Left lobe of liver (tissue), 2 donors: ENCODE measurements at places on chromosomes 7 and 10. TPM values are rescaled to one million over a fixed set of nuclear protein-coding genes. Genes with fewer than 3 reads are reported as not detected.

IQCE gene
- 5.7 TPM for total RNA-seq

DNA sequence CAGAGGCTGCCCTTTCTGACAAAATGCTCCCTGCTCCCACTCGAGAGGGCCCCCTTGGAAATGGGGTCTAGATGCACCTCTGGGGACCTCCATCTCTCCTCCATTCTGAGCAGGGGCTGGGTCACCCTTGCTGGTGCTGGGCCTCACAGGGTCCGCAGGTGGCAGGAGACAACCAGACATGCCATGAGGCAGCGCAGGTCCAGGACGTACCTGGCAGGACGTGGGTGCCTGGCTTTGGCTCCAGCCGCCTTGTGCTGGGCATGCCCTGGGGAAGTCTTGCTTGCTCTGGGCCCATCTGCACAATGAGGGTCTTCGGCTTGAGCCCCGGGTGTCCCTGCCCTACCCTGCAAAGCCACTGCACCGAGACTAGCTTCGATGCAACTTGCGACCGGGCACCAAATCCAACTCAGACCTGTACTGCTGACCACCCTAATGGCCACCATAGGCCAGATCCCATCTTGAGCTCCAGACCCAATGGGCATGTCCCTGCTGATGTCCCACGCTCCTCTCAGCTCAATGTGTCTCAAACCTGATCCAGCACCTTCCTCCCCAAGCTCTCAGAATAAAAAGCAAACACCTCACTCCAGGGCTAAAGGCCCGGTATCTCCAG lies 107.0 kb downstream of the FAM53B start:
- no peak for DNase-seq

GRCh38 chr10:26829810-26830515 lies 30.8 kb downstream of the ABI1 start:
- DNase-seq: no peak

GIMAP2 gene
- total RNA-seq: 5.3 TPM

POM121C gene
- 18.2 TPM for total RNA-seq

GRCh38 chr7:7369134-7369533 lies 166.5 kb downstream of the COL28A1 start:
- DNase-seq: no peak

STAG3 gene
- total RNA-seq: 3.1 TPM

TFAM gene
- total RNA-seq: 17.2 TPM

DNA sequence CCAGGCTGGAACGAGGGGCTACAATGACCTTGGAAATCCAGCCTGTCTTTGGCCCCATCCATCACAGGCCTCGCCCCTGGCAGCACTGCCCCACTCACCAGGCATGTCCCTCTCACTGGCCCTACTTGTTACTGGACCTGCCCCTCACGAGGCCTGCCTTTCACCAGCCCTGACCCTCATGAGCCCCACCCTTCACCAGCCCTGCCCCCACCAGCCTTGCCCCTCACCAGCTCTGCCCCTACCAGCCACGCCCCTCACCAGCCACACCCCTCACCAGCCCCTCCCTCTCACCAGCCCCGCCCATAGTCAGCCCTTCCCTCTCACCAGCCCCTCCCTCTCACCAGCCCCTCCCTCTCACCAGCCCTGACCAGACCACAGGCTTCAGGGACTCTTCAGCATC lies 57.8 kb downstream of the COL26A1 start:
- DNase-seq: no peak

DNA sequence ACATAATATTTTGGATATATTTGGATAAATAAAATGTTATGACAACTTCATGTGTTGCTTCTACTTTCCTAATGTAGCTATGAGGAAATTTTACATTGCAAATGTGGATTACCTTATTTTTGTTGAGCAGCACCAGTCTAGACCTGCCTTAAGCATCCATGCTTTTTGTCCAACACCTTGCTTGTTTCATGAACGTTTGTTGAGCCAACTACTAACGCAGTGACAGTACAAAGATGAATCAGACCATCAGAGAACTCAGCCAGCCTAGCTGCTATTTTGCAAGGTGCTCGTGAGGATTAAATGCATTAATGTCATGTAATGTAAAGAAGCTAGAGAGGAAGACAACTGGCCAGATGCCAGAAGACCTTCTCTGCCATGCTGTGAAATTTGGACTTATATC lies 1.1 kb upstream of the ZC3HAV1L start:
- no peak for DNase-seq

DNA sequence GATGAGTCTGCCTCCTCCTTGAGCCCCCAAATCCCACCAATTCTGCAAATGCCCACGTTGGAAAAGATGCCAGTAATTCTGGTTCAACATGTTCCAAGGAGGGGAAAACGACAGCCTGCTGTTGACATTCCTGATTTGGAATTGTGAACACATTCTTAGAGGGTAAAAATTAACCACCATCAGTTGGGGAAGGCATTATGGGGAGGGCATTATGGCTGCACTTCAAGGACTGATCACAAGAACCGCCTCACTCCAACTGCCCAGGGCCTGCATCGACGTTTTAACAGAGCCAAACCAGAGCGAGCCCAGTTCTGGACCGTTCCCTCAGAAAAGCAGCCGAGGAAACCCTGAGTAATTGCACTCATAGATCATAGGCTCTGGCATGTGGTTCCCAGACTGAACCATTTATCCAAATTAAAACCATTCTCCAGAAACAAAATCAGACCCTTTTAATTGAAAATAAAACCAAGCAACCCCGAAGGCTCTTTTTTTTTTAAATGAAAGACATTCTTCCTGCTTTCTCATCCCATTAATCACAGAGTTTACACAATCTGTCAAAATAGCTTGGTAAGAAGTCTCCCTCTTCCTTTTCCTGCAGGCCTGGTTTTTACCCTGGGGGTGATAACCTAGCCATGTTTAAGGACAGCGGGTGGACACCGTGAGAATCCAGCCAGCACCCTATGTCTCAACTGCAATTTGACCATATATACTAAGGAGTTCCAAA lies 8.0 kb downstream of the TNS3 start:
- DNase-seq: peak; percentile 79

DNA sequence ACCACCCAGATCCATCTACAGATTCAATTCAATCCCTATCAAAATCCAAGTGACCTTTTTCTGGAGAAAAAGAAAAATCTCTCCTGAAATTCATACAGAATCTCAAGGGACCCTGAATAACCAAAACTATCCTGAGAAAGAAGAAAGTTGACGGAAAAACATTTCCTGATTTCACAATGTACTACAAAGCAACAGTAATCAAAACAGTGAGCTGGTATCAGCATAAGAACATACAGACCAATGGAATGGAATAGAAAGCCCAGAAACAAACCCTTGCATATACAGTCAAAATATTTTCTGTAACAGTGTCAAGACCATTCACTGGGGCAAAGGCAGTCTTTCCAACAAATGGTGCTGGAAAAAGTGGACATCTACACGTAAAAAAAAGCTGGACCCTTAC lies 89.9 kb downstream of the JMJD1C start:
- DNase-seq: no peak

DNA sequence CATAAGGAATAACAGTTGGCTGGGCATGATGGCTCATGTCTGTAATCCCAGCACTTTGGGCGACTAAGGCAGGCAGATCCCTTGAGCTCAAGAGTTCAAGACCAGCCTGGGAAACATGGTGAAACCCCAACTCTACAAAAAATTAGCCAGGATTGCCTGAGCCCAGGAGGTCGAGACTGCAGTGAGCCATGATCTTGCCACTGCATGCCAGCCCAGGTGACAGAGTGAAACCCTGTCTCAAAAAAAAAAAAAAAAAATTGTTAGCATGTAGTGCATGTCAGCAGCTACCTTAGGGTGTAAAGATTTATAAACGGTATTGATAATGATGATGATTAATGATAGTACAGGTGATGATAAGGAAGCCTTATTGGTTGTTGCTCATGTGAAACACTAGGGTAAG lies 331.2 kb upstream of the FZD1 start:
- DNase-seq: no peak

GPNMB gene
- 5.0 TPM for total RNA-seq

GIMAP5 gene
- 3.7 TPM for total RNA-seq

GRCh38 chr7:148696787-148697186 lies 1.9 kb upstream of the CUL1 start:
- no peak for DNase-seq

- DNase-seq: no peak
Measured at GRCh38 chr10:792792-793100, 103.3 kb upstream of the DIP2C start.

DNA sequence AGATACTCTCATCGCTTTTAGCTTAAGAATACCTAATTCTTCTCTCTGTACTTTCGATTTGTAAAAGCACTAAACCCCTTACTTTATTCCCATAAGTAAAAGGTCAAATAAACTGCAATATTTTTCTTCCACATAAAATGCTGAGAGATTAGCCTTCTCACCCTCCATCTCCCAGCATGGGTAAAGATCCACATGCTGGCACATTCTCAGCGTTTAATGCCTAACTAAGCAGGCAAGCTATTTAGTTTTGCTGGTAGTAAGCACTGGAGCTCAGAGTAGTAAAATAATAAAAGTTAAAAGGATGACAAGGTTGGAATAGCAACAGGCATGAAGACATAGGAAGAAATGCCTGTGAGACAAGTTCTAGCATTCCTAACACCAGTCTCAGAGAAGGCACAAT lies 65.9 kb upstream of the NEBL start:
- no peak for DNase-seq

DNA sequence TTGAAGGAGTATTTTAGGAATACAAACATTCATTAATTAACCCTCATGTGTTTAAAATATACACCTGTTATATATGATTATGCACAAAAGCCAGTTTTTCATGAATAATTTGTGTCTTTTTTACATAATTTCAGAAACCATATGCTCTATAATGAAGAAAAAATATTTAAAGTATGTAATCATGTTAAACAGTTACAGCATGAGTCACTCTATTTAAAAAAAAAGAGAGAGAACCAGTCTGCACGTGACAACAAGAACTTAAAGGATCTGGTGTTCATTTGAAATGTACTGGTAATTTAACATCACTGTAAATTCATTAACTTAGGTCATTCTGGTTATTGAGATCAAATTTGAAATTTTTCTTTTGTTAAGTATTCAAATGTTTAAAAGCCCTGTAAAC lies 228.5 kb downstream of the CACNB2 start:
- no peak for DNase-seq

ZNF775 gene
- 0.88 TPM for total RNA-seq

PARD3 gene
- 19.1 TPM for total RNA-seq

TSPAN12 gene
- total RNA-seq: 15.1 TPM

- no peak for DNase-seq
Measured at GRCh38 chr10:6689036-6689435, 109.0 kb upstream of the PRKCQ start.

DNA sequence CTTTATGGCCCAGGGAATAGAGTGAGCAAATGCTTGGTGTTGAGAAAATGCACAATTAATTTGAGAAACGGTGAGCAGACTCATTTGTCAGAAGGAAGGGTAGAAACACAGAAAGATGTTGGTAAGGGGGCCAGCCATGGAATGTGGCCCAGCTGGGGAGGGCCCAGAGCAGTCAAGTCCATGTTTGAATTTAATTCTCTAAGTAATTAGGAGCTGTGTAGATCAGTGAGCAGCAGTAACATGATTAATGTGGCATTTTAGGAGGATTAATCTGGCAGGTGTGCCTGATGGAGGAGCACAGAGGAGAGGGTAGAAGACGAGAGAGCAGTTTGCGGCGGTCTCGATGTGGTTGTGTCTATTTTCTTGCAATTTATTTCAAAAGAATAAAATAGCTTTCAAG lies 218.7 kb downstream of the FRMD4A start:
- DNase-seq: no peak

DNA sequence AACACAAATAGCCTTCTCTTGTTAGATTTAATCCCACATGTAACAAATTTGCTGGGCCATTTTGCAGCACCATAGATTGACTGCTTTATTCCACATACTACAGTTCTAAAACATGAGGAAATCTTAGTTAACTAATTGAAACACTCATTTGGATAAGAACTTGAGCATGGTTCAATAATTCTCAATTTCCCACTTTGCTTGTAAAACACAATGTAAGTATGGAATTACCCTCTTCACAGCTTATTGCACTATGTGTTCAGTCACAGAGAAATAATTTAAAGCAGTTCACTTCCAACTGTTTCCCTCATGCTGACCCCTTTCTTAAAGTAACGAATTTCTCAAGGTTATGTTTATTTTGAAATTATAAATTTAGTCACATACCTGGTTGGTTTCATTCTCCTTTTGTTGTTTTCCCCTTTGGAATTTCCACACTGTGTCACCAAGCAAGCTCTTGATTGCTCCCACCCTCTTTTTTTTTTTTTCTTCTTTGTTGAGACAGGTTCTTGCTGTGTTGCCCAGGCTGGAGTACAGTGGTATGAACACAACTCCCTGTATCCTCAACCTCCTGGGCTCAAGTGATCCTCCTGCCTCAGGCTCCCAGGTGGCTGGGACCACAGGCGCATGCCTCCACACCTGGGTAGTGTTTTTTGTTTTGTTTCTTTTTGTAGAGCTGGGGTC lies 425.4 kb downstream of the EXOC4 start:
- no peak for DNase-seq

DNA sequence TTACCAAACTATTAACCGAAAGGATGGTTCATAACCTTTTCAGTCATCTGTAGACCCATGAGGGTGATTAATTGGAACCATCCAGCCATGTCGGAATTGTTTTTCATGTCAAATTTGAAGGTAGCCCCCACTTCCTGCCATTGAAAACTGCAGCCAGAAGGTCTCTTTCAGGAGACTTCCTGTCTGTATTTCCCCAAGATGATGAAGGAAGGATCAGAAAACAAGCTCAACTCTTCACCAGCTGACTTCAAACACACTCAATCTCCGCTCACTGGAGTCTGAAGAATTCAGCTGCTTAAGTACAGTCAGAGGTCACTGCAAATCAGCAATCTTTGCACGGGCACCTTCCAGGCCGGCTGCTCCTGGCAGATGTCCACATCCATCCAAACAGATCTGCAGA lies 291.7 kb upstream of the NPVF start:
- DNase-seq: no peak

LDB3 gene
- 0.20 TPM for total RNA-seq

DNA sequence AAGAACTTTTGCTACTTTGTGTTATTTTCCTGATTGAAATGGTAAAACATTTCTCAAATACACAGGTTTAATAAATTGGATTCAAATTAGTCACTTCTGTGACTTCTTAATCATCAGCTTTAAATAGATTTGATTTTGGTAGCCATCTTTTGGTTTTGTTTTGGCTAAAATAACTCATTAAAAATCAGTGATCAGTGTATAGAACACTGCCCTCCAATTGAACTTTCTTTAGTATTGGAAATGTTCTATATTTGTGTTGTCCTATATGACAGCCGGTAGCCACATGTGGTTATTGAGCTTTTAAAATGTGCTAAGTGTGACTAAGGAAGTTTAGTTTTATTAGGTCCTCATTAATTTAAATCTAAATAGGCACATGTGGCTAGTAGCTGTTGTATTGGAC lies 50.4 kb downstream of the GLCCI1 start:
- no peak for DNase-seq

DNA sequence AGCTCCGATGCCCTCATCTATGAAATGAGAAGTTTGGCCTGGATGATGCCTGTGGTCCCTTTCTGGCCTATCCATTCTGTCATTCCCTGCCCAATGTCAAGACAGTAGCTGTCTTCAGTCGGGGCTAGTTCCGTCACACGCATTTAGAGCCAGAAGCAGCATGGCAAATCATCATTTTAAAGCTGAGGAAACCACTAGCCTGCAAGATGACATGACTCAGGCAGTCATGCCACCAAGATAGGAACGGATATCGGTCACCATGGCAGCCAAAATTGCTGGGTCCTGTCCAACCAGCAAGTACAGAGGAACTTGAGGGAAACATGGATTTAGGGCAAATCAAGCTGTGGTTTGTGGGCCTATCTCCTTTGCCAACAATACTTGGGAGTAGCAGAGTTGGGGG lies 64.5 kb upstream of the MRLN start:
- DNase-seq: no peak
